ENCODE measurements at places on chromosomes 2 and 18.

DNA sequence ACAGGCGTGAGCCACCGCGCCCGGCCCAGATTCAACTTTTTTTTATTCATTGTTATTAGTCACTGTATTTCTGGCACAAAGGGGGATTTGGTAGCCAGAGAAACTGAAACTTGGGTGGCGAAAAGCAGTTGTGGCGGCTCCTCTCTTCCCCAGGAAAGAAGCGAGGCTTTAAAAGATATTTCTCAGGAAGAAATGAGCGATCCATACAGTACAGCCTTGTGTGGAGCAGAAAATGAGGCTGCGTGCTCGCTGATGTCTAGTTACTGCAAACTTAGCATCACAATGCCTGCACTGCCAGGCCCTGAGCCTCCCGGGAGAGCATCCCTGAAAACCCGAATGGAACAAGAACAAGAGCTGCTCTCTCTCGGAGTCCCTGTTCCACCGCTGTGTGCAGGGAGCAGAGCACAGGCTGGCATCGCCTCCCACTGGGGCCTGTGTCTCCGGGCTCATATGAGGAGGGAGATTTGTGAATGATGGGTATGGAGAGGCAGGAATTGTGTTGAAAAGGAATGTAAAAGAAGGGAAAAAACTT, 234.0 kb downstream of the ZNF516 start:
- DNase-seq, result no peak

DNA sequence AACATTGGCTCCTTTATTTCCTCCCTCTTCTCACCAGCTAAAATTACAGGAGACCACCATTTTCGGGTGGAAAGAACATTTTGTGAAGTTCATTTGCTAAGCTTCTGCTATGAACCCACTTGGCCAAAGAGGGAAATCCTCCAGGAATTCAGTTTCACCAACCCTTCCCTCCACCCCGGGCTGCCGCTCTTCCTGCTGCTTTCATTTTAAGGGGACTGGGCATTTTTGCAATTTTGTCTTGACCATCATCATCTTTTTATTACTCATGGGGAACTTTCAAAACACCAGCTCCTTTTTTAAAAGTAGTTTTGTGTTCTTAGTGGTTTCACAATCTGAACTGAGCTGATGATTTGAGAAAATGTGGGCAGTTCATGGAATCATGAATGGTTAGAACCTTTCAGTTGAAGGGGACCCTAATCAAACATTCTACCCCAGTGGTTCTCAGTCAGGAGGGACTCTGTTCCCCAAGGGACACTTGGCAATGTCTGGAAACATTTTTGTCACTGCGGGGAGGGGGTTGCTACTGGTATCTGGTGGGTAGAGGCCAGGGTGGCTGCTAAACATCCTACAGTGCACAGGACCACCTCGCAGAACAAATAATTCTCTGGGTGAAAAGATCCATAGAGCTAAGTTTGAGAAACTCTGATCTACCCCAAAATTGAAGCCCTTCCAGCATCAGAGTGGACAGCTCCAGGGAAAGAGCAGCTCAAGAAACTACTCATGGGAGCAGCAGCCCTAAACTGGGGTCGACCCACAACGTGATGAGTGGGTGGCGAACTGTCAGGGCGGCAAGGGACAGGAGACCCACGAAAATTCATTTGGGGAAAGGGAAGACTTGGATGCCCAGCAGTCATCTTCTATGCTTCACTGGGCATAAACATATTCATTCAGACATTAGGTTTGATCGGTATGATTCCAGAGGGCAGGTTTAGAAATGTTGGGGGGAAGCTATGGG, 92.9 kb downstream of the ACKR3 start:
- no peak for DNase-seq

GRCh38 chr18:58866773-58867150, 2.1 kb downstream of the ZNF532 start:
- no peak for DNase-seq

GRCh38 chr2:221314786-221315185, 257.3 kb downstream of the EPHA4 start:
- no peak for DNase-seq

GRCh38 chr2:140975237-140975636, 1155.6 kb downstream of the LRP1B start:
- DNase-seq, result no peak

- DNase-seq, result no peak
These were observed 209.8 kb downstream of the CD226 start for GRCh38 chr18:69737851-69738250.

DNA sequence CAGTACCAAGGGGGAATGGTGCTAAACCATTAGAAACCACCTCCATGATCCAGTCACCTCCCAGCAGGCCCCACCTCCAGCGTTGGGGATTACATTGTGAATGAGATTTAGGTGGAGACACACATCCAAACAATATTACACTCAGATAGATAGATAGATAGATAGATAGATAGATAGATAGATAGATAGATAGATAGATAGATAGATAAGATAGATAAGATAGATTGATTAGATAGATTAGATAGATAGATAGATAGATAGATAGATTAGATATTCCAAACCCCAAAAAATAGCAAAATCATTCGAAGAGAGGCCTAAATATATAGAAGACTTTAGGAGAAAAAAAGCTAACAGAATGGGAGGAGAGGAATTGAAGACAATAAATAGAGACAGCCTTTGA, 42.8 kb upstream of the UBXN4 start:
- DNase-seq, result no peak

GRCh38 chr2:214774108-214774507, 35.4 kb downstream of the BARD1 start:
- DNase-seq, result no peak

DNA sequence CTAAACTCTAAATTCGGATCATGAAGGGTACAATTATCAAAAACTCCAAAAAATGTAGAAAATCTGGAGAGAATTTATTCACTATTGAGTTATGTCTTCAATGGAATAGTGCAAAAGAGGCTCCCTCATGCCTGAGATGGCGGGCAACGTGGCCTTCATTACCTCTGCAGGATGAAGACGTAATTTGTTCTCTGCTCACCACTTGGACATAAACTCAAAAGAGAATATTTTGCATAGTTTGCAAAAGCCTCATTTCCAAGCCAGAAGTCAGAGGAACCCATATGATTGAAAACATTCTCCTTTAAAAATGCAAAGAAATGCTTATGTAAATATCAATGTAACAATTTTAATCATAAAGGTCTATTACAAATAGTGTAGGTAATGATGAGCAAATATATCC, 58.7 kb downstream of the SLC25A12 start:
- DNase-seq, result no peak

- no peak for DNase-seq
These were observed 1.1 kb upstream of the NCKAP5 start for GRCh38 chr2:133569286-133569830.

- no peak for DNase-seq
These were observed 8.6 kb downstream of the VRK2 start for GRCh38 chr2:58055033-58055786.

- DNase-seq, result no peak
These were observed 756.6 kb downstream of the RNF144A start for GRCh38 chr2:7673853-7674252.

- DNase-seq, result no peak
These were observed 10.2 kb downstream of the GPAT2 start for GRCh38 chr2:96024336-96025193.

GRCh38 chr18:72233106-72233505, 311.0 kb downstream of the CBLN2 start:
- no peak for DNase-seq

- DNase-seq, result no peak
These were observed 90.4 kb downstream of the PTRHD1 start for GRCh38 chr2:24702800-24703199.

- no peak for DNase-seq
These were observed 157.6 kb downstream of the LRATD1 start for GRCh38 chr2:14790041-14790640.

DNA sequence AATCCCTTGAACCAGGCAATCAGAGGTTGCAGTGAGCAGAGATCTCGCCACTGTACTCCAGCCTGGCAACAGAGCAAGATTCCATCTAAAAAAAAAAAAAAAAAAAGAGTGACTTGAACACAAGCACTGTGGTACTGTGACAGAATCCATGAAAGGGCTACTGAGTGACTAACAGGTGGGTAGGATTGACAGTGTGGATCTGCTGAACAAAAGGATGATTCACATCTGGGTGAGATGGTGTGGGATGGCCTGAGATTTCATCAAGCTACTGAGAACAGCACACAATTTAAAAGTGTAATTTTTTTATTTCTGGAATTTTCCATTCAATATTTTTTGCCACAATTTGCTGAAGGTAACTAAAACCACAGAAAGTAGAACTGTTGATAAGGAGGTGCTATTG, 13.3 kb upstream of the SP3 start:
- no peak for DNase-seq

DNA sequence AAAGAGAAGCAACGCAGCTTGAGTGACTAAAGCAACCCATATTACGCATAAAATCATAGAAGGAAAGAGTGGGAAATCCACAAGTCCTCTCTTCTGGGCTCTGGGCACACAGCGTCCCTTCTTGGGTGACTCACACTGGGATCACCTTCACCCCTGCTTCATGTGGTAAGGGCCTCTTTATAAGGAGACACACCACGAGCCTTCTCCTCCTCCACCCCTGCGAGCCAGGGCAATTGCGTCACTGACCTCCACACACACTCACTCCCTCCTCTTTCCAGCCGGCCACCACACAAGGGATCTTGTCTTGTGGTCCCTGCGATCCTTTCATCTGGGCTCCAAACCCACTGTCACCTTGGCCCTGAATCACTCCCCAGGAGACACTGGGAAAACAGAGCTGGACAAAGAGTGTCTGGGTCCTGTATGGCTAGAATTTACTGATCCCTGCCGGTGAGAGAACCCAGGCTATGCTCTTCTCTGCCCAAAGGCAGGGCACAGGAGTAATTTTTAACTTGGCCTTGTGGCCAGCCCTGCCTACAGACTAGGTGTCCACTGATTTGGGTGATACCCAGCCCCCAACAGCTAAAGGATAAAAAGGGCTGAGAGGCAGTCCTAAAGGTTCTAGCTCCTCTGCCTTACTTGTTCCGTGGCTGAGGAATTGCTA, 35.3 kb downstream of the NHEJ1 start:
- no peak for DNase-seq

DNA sequence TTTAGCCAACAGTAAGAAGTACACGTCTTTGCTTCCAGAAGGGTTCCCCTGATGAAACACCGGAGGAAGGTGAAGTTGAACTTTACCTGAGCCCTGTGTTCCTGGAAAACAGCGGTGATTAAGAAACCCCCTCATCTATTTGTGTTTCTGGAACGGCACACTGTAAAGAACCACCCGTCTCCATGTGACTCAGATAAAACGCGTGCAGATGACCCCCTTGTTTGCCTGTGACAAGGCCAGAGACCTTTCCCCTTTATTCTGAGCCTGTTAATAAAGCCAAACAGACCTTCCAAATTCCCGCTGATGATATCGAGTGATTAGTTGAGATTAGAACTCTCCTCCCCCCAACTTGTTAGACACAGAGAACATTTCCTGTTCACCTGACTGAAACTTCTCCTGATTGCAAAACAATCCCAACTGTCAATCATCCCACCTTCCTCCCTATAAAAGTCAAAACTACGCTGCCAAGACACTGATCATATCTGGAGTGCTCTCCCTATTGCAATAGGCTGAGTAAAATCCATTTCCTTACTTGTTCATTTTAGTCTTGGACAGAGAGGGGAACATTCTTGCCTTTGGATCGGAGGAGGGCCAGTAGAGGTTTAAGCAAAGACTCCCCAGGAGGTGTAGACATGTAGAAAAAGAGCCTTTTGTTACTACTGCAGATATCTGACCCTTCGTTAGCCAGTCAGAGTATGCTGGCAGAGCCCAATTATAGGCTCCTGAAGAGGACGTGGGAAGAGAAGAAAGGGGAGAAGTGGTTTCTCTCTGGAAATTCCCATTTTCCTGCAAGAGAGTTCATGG, 914 bp upstream of the IWS1 start:
- DNase-seq, result no peak

DNA sequence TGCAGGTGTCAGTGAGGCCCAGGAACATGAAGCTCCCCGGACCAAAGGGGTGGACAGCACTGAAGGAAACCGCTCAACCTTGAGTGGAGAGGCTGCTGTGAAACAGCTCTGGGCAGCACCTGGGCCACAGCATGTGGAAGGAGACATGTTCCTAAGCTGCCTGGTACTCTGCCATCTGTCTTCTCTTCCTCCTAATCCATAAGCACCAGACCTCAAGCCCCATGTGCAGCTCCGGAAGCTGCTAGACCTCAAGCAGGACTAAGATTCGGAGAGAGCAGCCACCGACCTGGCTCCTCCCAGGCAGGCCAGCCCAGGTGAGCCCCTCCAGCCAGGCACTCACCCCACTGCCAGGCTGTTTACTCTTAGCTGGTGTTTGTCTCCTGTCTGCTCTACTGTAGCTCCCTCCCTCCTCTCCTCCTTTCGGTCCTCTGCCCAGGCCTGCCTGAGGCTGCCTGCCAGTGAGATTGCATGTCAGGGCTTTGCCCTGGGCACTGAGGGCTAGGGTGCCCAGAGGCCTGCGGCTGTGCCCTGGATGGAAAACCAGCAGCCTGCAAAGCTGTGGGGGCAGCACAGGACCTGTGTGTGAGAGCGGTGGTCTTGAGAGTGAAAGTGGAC, 53.7 kb downstream of the BCL11A start:
- DNase-seq, result no peak

DNA sequence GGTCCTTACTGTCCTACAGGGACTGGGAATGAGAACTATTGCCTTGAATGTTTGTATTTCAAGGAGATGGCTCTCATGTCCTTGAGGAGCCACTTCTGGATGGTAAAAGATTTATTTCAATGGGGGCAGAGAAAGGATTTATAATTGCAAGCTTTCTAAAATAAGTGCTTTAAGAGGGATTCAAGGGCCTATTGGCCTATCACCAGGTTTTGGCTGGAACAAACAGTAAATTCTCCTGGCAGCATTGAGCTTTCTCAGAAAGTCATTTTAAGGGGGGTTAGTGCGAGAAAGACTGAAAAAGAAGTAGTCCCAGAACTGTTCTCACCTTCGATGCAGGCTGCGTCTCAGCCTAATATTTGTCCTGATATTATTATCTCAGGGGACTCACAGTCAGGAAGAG, 29.8 kb downstream of the DPP10 start:
- DNase-seq, result no peak

- DNase-seq, result no peak
These were observed 774.3 kb upstream of the HS6ST1 start for GRCh38 chr2:129092956-129093355.

- no peak for DNase-seq
These were observed 105.4 kb upstream of the LRP1B start for GRCh38 chr2:142236181-142236580.

- DNase-seq, result no peak
These were observed 158.0 kb downstream of the NEDD4L start for GRCh38 chr18:58201733-58202730.

DNA sequence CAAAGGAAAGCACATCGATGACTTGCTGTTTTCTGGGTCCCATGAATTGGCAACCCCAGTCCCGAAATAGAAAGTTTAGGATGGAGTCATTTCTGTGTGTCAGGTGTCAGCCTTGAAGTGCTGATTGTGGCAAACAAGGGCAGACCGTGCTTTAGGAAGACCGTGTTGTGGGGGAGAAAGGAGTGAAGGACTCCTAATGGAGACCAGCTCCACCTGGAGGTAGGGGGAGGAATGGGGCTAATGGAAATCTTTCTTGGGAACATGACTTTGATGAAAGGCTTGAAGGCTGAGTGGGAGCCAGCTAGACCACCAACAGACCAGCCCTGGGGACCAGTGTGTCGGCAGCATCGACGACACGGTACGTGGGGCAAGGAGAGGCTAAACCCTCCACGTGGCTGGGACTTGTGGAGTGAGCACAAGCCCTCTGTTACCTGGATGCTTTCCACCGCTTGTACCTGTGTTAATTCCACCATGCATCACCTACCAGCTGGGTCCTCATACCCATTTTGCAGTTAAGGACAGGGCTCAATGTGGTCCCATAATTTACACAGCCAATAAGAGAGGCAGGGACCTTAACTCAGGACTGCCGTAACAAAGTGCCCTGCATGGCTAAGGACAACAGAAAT, 104.2 kb downstream of the SH3BP4 start:
- DNase-seq, result no peak

GRCh38 chr2:12162269-12163247, 416.1 kb downstream of the LPIN1 start:
- no peak for DNase-seq
